ENCODE measurements at places on chromosomes 2 and 18.

DNA sequence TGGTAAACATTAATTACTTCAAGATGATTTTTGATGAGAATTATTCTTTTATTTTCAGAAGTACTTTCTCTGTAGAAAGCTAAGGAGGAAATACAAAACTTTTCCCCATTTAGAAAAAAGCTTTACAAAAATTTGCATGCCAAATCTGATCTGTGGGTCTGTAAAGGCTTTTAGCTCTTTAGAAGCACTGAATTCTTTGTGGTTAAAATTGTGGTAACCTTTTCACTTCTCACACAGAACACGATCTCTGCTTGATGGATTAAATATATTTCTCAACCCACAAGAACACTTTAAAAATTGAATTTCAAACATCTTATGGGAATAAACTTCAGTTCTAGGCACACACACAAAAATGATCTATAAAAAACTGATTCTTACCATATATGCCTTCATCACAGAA, 63.7 kb downstream of the VIL1 start:
- DNase-seq = no peak

- no peak for DNase-seq
These were observed 31.6 kb downstream of the NDUFS1 start for GRCh38 chr2:206127656-206128055.

GRCh38 chr2:143840601-143841000, 679.3 kb downstream of the ZEB2 start:
- DNase-seq = no peak

DNA sequence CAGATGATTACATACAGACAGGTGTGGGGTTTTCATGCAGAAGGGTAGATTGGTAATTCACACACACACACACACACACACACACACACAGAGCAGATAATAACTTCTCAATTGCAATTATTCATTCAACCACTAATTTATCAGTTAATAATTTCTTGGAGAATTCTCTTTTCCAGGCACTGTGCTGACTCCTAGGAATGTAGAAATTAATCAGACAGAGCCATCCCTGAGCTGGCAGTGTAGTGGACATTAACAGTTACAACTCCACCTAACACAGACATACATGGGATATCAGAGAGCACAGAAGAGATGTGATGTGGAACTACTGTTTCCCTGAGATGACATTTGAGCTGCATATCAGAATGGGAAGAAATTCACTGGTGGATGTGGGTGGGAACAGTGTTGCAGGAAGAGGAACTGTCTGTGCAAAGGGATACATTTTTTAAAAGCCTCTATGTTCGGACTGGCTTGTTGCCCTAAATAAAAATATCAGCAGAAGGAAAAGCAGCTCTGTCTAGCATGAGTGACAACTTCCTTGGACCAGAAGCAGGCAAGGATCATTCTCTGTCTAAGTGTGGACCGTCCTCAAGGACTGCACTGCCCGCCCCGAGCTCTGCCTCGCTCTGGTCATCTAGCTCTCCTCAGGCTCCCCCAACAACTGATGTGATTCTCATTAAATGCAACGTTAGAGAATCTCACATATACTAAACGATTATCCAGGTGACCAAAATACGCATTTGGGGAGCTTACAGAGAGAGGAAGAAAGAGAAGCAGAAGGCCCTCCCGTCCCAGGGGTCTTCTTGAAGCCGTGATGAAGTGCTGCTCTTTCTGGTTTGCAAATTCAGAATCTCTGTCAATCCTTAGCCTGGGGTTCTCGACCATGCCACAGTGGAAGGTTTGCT, 173.4 kb upstream of the TRIB2 start:
- DNase-seq = no peak

- DNase-seq = no peak
These were observed 34.0 kb downstream of the LBH start for GRCh38 chr2:30265052-30266015.

DNA sequence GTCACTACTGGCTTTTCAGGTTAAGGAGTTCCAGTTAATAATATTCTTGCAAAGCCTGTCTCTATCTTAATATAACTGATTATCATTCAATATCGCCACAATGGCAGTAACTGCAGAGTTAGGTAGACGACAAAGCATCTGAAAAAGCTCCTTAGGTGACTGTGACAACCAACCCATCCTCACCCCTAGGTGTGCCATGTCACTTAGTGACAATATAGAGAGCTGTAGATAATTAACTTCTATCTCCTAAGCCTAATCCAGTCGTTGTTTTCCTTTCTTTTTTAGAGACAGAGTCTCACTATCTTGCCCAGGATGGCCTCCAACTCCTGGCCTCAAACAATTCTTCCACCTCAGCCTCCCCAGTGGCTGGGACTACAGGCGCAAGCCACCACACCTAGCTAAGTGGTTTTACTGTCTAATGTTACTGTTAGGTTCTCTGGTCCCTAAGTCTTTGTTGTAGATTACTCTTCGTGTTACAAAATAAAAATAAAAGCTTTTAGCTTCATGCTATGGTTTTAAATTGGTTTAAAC, 65.2 kb downstream of the SPIRE1 start:
- no peak for DNase-seq
